ENCODE measurements at places on chromosomes 12 and 14.
A peak's percentile ranks its signal among the peaks of the same experiment; 100 is the strongest.

GRCh38 chr14:93025055-93025454 lies 90.7 kb downstream of the ITPK1 start:
- peak; percentile 41 for DNase-seq

DNA sequence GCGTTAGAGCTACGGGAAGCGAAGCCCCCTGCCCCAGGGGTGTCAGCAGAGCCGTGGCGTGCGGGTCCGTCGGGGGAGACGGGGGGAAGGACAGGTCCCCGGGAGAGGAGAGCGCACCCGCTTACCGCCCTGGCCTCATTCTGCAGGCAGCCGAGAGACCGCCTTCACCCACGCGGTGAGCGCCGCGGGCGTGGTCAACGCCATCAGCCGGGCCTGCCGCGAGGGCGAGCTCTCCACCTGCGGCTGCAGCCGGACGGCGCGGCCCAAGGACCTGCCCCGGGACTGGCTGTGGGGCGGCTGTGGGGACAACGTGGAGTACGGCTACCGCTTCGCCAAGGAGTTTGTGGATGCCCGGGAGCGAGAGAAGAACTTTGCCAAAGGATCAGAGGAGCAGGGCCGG lies 10.5 kb downstream of the WNT5B start:
- no peak for DNase-seq

DNA sequence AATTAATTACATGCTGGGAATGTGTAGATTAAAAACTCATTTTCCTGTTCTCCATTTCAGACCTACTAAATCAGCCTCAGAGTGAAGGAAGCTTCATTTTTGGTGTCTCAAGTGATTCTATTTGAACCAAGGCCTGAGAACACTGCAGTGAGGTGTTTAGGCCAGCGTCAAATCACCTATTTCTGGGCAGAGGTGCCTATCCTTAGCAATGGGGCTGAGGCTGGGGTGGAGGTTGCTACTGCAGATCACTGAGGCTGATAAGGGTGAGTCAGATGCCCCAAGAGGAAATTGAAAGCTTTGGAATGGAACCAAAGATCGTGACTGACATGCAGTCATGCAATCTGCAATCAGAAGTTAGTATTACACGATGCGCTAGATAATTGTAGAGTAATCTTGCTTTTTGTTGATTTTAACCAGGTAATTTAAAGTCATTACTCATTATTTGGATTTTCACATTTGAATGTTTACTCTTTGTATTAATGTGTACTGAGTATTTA lies 4.4 kb downstream of the TXNRD1 start:
- peak; percentile 71 for DNase-seq

- DNase-seq = peak; percentile 24
Measured at GRCh38 chr14:67943947-67944346, 124.4 kb downstream of the RAD51B start.

- no peak for DNase-seq
Measured at GRCh38 chr12:26628234-26628633, 204.8 kb downstream of the ITPR2 start.

DNA sequence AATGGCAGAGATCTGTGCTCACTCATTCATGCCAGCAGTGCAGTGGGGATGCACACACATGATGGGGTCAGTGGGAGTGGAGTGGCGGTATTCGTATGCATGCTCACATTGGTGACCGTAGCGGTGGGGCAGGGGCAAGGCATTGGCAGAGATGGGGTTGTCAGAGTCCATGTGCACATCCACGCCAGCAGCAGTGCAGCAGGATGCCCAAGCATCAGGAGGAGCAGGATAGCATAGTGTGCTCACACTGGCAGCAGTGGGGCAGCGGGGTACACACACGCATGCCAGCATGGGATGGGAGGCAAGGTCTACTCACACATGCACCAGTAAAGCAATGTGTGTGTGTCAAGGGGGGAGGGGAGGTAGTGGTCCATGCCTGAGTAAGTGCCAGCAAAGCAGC lies 89.4 kb upstream of the GARIN6 start:
- DNase-seq = no peak

GRCh38 chr12:11749943-11750690 lies 100.6 kb downstream of the ETV6 start:
- DNase-seq = no peak

DNA sequence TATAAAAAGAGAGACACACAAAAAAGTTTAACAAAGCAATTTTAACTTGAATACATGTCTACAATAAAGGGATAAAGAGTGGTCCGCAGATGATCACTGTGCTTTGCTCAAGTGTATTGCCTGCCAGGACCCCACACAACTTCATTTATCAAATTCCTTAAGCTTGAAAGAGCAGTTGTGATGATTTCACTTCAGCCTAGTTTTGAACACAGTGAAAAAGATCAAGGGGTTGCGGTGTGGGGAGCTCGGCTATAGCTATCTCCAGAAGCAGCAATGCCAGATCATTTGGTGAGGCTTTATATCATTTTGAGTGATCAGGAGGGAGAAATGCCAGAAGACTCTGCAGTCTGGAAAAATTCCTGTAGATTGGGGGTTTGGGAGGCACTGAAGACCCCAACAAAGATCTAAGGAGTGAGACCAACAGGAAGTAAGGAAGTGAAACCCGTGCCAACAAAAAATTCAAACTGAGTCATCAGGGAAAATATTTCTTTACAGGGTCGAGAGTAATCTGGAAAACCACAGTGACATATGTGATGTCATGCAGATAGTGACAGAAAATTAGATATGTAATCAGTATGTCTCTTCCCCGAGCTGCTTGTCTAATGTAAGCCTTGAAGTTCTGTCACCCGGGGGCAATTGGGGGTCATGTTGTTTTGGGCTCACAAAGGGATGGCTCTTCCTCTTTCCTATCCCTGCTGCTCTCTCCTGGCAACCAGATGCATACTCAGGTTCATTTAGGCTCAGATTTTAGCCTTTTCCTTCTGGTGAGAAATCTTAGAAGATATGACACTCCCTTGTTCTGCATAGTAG lies 221.8 kb downstream of the MSRB3 start:
- DNase-seq = no peak

DNA sequence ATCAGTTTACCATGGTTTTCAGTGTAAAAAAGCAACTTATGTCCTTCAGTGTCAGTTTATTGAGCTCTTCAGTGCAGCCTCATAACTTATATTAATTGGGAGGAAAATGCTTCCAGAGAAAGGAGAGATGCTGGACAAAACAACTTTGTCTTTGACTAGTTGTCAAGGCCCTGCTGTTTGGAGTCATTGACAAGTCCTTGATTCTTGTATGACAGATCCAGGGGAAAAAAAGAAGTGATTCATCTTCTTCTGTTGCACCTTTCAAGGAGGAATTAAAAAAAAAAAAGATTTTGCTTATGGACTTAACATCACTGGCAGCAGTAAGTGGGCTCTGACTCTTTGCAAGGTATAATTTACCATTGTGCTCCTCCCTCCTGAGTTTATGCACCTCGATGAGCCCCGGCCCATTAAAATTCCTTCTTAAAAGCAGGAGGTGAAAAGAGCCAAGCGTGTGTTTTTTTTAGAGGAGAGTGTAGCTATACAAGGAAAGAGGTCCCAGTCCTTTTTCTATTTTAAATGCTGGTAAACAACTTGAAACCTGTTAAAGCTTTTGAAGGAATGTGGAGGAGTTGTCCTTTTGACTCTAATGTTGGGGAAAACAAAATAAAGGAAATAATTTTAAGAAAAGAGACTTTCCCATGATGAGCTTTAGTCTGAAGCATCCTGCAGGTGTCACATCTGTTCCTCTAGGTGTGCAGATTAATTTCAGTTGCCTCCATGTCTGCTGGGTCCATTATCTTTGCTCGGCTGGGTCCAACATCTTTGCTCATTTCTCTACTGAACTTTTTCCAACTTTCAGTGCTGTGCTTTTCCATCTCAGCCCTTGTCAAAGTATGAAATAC lies 431.6 kb downstream of the RAD51B start:
- DNase-seq = no peak

GRCh38 chr12:24901576-24902461 lies 47.1 kb downstream of the BCAT1 start:
- DNase-seq = peak; percentile 56

- DNase-seq = no peak
Measured at GRCh38 chr14:91392623-91393303, 24.9 kb downstream of the CCDC88C start.

- DNase-seq = no peak
Measured at GRCh38 chr14:76432827-76433752, 57.2 kb downstream of the ESRRB start.

DNA sequence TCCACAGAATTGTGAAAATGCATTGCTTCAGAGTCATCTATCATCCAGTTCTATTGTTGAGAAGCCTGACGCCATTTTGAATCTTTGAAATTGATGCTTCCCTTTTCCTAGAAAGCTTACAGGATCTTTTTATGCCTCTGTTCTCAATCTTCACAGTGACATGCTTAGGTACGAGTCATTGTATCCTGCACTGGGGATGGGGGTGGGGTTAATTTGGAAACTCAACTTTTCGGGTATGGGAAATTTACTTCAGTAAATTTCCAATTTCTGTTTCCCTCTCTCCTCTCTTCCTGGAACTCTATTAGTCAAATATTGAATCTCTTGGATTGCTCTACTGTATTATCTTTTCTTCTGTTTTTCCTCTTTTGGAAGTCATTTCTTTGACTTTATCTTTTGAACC lies 24.5 kb downstream of the RNASE10 start:
- DNase-seq = no peak

DNA sequence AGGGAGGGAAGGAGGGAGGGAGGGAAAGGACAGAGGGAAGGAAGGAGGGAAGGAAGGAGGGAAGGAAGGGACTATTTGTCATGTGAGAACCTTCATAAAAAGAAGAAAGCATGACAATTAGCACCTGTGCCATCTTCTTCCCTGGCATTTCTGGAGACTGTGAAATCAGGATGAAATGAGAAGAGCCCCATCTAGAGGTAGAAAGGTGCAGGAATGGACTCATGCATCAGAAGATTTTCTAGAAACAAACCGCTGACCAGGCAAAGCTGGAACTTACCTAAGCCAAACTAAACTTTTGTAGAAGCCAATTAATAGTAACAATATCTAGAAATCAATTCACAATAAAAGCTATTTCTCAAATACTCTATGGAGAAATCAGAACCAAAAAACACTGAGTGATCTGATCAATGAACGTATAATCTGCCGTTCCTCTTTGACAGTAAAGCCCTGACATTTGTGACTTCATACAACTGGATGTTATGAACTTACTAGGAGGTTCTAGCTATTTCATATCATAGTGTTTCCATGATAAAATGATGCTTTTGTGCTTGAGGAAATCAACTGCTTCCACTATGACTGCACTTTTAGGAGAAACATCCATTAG lies 24.4 kb upstream of the CRACR2A start:
- DNase-seq = no peak

- no peak for DNase-seq
Measured at GRCh38 chr12:127450826-127451225, 816.1 kb upstream of the TMEM132C start.

- DNase-seq = no peak
Measured at GRCh38 chr12:71693126-71693525, 7.2 kb downstream of the TMEM19 start.

DNA sequence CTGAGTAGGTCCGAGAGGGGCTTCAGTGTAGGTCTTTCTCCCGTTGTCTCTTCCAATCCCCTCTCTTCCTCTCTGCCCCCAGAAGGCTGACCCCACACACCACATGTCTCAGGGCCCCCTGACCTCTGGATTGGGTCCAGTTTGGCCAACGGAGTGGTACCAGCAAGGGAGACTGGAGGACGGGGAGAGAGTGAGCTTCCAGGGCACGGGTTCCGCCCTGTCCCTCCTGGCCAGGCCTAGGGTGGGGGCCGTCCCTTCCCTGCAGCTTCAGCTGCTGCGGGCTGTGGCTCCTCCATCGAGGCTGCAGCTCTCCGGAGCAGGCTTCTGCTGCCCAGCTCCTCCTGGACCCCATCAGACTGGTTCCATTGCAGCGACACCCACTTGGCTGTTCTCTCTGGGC lies 17.4 kb downstream of the FZD10 start:
- DNase-seq = no peak

- no peak for DNase-seq
Measured at GRCh38 chr14:74979029-74979428, 23.6 kb upstream of the PGF start.
